CD4-positive, alpha-beta T cell treated with Interleukin-15 for 4 hours (primary cell): ENCODE measurements at places on chromosomes 16 and 17.

DNA sequence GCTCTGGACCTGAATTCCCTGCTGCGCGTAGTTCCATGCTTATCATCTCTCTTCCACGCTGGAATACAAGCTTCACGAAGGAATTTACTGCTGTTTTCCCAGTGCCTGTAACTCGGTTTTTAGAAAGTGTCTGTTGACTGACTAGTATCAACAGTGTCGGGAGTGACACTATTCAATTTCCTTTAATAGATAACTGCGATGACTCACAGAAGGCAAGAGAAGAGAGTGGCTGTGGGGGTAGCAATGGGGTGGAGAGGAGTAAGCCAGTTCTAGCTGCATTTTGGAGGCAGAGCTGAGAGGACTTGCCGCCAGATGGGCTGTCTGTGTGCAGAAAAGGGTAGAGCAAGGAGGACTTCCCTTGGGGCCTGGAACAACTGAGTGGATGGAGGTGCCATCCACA, 25.2 kb downstream of the B4GALNT2 start:
- DNase-seq, result no peak

DNA sequence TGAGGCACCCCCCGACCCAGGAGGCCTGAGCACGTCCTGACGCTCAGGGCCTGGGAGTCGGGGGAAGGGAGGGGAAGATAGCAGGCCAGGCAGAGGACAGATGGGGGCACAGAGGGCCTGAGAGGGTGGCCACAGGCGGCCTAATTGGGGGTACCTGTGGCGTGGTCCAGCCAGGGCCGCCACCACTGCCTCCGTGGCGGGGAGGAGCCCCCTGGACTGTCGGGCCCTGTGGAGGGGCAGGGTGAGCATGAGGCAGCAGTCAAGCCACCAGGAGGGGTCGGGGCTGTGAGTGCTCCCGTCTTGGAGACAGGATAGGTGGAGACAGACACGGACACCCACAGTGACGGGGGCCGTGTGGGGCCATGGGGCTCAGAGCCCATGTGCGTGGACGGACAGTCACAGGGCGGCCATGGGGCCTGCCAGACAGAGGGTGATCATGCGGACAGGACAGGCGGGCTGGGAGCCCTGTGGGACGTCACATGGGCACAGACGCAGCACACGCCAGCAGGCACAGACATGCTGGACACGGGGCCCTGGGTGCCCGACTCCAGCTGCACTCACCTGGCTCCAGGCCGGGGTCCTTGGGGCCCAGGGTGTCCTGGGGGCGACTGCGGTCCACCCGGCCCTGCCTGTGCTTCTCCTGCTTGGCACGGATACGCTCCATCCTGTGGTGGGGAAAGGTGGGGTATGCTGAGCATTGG, 18.7 kb downstream of the CTU2 start:
- no peak for DNase-seq

- no peak for DNase-seq
Measured at GRCh38 chr16:81770008-81770407, 9.1 kb upstream of the PLCG2 start.

DNA sequence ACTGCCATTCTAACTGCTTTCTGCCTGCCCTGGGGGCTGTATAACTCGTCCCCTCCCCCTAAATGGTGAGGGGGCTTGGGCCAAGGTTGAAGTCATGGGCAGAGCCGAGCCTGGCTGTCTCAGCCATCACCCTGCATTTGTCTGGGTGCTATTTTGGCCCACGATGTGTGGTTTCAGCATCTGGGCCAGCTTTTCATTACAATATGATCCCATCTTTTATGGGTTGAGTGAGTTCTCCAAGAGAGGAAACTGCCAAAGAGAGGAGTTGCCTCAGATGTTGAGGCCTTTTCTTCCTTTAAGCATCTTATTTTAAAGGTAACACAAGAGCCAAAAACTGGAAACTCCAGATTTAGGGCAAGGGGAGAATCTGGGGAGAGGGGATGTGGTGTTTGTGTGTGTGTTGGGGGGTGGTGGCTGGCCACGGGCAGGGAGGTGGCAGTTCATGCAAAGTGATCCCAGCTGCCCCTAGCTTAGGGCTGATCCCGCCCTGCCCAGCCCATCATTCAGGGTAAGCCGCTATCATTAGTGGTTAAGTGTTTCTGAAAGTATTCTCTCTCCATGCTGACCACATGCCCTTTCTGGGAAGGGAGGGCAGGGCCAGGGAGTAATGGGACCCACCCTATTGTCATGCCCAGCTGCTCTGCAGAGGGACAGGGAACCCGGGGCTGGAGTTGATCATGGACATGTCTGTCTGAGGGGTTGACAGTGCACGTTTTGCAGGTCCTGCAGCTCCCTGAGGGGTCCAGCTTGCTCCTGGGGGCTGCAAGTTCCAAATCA, 83.2 kb upstream of the CLEC18A start:
- DNase-seq, result no peak

DNA sequence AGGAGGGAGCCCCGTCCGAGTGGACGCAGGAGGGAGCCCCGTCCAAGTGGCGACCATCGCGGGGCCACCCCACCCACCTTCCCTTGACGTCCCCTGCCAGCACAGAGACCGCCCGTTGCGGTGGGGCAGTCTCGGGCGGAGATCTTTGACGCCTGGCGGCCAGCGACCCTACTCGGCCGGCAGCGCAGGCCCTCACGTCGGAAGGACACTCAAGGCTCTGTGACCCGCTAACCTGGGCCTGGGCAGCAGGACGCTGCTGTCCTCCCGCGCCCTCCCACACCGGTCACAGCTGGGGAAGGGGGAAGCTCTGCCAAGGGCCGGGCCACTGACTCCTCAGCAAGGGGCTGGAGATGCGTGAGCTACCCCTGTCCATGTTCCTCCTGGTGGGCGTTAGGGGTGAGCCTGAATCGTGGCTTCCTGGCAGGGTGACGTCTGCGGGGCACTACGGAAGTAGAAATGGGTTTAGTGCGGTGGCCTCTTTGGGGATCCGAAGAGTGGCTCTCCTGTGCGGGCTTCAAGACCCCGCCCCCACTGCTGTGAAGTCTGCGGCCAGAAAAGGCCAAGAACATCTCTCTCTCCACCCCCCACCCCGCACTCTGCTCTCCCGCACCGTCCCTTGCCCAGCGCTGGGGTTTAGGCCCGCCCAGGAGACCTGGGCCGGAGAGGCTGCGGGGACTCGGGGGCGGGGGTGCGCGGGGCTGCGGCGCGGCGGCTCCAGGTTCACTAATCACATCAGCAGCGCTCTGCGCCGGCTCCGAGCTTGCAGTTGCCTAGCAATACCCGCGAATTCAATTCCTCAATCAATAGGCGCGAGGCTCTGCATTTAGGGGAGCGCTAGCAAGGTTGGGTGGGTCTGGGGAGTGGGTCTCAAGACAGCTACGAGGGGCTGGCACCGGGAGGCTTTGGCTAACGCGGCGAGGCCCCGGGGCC, 5.8 kb downstream of the CBX8 start:
- no peak for DNase-seq

- DNase-seq, result no peak
Measured at GRCh38 chr17:38476549-38476948, 48.3 kb downstream of the ARHGAP23 start.

DNA sequence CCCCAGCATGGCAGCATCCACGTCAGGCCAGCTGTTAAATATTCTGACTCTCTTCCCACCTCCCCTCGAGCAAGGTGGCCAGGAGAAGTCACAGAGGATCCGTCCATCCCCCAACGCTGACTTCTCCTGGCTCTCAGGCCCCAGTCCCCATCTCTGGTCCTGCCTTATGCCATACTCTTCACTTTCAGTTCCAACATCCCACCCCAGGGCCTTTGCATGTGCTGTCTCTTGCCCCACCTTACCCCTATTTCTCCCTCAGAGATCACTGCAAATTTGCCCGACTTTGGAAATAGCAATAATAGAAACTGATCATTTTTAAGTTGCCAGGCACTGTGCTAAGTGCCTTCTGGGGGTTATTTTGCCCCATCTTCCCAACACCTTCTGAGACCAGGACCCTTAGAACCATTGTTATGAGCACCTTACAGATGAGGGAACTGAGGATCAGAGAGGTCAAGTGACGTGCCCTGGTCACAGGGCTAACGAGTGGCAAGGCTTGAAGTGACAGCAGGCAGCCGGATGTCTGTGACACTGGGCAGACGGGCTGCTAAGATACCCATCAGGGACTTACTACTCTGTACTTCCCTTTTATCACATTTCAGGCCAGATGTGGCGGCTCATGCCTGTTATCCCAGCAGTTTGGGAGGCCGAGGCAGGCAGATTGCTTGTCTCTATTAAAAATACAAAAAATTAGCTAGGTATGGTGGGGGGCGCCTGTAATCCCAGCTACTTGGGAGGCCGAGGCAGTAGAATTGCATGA, 17.7 kb downstream of the HID1 start:
- DNase-seq, result no peak

DNA sequence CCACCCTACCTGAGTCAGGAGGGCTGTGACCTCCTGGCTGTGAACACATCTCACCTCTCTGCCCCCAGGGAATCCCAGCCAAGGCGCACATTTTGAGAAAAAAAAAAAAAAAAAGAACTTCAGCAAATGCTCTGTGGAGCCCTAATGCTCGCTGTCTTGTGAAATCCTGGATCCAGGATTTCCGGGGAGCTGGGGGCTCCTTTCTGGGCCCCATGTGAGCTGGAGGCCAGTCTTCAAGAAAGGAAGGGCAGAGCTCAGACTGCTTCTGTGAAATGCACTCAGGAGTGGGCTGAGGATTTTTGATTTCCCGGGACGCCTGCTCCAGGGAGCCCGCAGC, 36.0 kb upstream of the EMP2 start:
- DNase-seq, result no peak

- DNase-seq, result no peak
Measured at GRCh38 chr17:35023538-35023937, 40.0 kb downstream of the RFFL start.

DNA sequence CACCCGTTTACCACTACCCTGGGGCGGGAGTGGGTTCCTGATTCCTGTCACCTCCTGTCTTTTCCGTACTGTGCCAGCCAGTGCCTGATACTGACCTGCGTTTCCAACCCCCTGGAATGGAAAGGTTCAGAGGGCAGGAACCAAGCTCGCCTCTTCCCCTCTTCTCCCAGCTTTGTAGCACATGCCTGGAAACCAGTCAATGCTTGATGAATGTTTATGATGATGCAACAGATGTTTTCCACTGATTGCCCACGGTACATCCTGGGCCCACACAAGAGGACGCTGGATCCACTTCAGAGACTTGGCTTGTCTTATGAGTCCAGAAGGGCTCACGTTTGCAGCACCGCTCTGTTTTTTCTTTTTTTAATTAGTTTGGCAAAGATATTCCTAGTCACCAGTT, 262.0 kb downstream of the CPPED1 start:
- no peak for DNase-seq

DNA sequence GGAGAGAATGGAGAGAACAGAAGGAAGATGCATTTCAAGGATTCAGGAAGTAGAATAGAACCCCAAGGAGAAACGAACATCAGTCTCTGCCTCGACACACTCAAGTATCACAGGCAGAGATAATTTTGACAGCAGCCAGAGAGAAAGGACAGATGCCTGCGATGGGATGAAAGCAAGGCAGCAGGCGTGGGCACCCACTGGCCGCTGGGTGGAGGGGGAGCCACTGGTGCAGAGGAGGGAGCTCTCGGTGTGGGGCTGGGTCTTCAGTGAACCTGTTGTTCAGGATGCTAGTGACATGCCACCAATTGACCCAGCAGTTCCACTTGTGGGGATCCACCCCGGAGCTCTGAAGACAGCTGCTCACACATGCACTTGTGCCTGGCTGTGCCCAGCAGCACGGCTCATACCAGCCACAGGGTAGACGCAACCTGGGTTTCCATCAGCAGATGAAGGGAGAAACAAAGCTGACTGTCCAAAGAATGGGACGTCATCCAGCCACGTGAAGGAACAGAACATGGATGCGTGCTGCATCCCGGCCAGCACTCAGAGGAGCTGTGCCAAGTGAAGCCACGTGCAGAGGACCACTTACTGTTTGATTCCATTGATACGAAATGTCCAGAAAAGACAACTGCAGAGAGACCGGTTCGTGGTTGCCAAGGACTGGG, 127.0 kb downstream of the BANP start:
- no peak for DNase-seq

GRCh38 chr17:74243013-74243755, 29.8 kb downstream of the TTYH2 start:
- DNase-seq, result no peak

DNA sequence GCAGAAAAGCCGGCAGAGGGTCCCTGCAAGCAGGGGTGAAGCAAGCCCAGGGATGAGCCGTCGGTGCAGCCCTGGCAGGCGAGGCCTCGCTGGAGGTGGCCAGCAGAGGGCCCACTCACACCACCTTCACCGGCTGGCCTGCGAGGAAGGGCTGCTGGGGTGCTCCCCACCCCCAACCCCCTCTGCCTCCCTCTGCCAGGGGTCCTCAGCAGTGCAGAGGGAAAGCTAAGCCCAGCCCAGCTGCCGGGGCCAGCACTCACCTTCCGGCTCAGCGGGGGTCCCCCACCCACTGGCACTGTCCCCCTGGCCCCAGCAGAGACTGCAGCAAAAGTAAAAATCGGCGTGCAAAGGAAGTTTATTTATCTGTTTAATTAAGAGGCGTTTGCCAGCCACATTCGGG, 113.4 kb downstream of the ENGASE start:
- no peak for DNase-seq

DNA sequence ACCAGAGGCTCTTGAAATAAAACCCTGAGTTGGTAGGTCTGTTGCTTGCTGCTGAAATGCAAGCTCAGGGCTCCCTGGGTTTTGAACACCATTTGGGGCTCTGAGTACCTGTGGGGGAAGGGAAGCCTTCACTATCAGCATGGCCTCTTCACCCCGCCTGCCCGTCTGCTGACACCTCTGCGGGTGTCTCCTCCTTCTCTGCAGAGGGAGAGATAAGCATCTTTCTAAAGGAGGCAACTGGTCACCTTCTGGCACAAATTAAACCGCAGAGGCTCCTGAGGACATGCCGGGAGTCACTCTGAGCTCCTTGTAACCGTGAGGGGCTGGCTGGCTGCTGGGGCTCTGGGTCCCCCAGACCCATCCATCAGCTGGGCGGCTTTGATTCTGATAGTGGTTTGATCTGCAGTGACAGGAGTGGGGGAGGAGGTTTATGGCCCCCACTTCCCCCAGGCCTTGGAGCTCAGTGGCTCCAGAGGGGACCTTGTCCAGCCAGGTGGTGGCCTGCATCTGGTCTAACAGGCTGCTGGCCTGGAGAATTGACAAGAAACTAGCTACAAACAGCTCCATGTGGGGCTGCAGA, 123.5 kb downstream of the IRF8 start:
- no peak for DNase-seq
